ENCODE measurements at places on chromosomes 1 and 21. TPM values are rescaled to one million over a fixed set of nuclear protein-coding genes. Genes with fewer than 3 reads are reported as not detected.

The TMEM269 gene
- 0.43 TPM for total RNA-seq

The SRSF11 gene
- total RNA-seq: 57.2 TPM

GRCh38 chr1:112267929-112268328 lies 128.1 kb upstream of the CTTNBP2NL start:
- peak; percentile 59 for DNase-seq

- no peak for DNase-seq
Observed at GRCh38 chr1:168676029-168676812, 52.8 kb downstream of the DPT start.

DNA sequence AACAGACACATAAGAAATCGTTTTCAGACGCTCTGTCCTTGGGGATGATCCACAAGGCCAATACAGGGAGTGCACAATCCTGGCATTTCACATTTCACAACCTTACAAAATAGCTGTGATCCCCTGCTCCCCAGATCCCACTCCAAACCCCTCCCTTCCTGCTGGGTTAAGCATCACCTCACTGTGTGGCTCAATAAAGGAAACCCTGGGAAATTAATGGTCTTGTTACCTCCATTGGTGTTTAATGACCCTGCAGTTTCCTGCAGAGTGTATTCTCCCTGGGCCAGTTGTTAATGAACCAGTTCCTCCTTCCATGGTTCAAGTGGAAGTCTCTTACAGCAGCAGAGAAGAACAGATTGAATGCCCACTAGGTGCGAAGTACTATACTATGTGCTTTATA lies 334.7 kb downstream of the OMA1 start:
- no peak for DNase-seq

GRCh38 chr1:204418174-204419063 lies 6.8 kb upstream of the PPP1R15B start:
- DNase-seq: no peak

DNA sequence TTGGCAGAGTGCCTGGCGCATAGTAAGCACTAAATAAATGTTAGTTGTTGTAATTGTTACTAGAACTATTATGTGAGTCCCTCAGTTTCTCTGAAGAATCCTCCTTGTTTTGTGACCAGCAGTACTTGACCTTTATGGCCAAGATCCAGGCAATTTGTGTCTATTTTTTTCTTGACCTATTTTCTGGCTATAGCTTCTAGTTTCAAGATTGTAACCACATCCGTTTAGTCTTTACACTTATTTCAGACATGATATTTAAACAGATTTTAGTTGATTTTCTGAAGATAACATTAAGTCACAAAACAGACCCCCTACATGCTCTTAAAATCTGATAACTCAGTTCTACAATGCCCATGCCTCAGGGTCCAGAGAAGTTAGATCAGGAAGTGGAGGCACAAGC lies 50.3 kb downstream of the CDC7 start:
- DNase-seq: no peak

GRCh38 chr1:155537193-155537592 lies 25.4 kb downstream of the ASH1L start:
- no peak for DNase-seq

DNA sequence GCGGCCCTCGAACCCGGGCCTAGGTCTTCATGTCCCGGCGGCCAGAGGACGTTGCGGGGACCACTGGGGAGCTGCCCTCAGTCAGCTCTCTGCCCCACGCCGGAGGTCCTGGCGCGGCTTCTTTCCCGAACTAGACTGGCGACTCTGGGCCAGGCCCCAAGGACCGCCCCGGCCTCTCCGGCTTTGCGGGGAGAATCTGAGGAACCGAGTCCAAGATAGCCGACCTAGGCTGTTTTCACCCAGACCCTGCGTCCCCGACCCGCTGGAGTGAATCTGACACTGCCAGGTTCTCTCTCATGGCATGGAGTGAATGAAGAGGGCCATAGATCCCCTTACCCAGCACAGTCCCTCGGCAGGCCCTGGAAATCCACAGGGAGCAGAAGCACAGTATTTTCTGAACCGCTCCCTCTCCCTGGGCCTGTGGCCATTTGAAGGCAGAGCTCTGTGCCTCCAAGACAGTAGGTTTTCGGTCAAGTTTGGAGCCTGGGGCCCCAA lies 9.9 kb upstream of the BARHL2 start:
- no peak for DNase-seq

Measured in psoas muscle (tissue), 8 donors.